AG04450 (cell line): ENCODE measurements at places on chromosomes 3 and 15.

DNA sequence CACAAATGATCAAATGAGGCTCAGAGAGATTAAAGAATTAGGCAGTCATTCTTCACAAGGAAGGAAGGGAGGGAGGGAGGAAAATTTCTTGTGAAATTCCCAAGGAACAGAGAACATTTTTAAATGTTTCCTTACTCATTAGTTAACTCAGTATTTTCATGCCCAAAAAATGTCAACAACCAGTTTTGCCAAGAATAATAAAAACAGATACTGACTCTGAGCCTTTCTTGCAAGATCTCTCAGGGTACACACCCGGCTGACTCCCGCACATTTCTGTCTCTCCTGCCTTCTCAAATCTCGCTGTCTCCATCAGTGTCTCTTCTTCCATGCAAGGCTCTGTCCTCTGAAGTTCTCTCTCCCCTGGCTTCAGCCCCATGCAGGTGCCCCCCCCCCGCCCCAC lies 265.9 kb downstream of the TJP1 start:
- DNase-seq = no peak

GRCh38 chr3:52043750-52044149 lies 12.6 kb downstream of the DUSP7 start:
- DNase-seq = no peak

GRCh38 chr15:75217012-75217411 lies 15.3 kb downstream of the C15orf39 start:
- DNase-seq = no peak

DNA sequence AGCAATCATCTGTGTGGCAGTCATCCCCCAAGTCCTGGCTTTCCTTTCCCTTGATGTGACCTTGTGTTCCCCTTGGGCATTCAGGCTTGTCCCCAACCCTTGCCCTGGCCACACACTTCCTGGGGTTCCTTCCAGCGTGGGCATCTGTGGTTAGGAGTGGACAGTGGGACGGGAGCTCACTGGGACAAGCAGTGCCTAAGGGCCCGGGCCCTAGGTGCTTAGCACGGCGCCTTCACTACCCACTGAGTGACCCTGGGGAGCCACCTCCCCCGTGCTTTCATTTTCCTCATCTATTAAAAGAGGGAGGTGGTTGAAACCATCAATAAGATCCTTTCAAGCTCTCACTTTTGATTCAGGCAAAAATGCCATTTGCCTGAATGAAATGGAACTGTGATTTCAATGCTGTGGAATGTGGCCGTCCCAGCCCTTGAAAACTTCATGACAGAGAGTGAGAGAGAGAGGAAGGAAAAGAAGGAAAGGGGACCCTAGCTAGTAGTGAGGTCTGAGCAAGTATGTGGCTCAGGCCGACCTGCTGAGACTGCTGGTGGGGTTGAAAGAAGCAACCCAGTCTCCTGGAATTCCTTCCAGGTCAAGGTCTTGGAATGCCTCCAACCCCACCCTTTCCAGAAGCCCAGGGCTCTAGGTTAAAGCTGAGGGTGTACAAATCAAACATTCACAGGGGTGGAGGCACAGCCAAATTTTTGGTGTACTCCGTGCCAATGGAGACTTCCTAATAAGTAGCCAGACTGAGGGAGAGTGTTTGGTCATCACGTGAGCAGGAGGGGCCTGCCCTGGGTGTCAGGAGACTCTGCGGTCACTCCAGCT lies 302.9 kb downstream of the TLE3 start:
- DNase-seq = no peak

GRCh38 chr3:134392336-134392983 lies 18.2 kb upstream of the AMOTL2 start:
- no peak for DNase-seq

- DNase-seq = no peak
These were observed 101.9 kb upstream of the ROBO1 start for GRCh38 chr3:79869461-79870312.

GRCh38 chr3:124035463-124036121 lies 43.7 kb upstream of the ROPN1 start:
- no peak for DNase-seq

GRCh38 chr15:78282324-78282723 lies 17.1 kb downstream of the SKIC8 start:
- DNase-seq = no peak

GRCh38 chr3:141853629-141854168 lies 22.7 kb upstream of the ATP1B3 start:
- DNase-seq = no peak

GRCh38 chr3:3800080-3800455 lies 837 bp downstream of the LRRN1 start:
- DNase-seq = no peak

DNA sequence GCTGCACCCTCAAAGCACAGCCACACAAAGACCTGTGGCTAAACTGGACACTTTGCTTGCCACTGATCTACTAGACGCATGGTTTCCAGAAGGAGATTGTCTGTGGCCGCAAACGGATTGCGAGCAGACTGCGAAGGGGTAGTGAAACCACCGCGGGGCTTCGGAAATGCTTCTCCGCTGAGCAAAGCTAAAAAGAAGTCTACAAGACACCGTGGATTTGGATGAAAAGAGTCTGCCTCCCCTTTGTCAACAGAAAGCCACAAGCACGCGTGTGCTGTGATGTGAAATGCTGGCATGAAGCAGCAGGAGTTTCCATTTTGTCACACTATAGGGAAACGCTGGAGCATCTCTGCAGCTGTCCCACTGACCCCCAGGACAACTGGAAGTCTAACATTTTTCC lies 63.0 kb downstream of the TMEM44 start:
- no peak for DNase-seq

- no peak for DNase-seq
These were observed 101.3 kb downstream of the WDR76 start for GRCh38 chr15:43928152-43928551.
